ENCODE measurements at places on chromosomes 7 and 10.

- DNase-seq, result no peak
Measured at GRCh38 chr7:103843689-103844480, 145.6 kb downstream of the RELN start.

GRCh38 chr7:70678621-70679251 is 453.2 kb upstream of the GALNT17 start:
- DNase-seq, result no peak

DNA sequence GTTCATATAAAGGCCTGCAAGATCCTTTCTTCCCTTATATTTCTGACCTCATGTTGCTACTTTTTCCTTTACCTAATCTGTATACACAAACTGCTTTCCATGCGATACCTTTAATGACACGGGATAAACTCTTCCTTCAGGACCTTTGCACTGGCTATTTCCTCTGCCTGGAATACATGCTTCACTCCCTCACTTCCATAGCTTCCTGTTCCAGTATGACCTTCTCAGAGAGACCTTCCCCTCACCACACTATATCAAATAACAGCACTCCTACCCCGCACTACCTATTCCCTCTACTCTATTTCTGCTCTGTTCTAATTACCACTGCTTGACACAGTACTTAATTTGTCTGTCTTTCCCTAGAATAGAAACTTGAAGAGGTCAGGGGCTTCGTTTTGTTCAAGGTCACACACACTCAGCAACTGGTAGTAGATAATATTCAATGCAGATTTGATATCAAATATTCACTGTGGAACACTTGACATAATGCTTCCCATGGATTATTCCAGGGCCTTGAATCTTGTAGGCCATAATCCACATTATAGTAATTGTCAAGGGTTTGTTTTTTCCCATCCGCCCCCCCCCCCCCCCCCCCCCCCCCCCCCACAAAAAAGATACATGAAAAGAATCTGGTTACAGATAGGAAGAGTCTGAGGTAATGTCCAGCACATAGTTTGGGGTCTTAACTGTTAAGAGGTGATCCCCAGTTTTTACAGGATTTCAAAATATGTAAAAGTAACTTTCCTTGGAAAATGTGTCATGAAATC is 11.1 kb downstream of the SYPL1 start:
- DNase-seq, result no peak

- peak; percentile 83 for DNase-seq
Measured at GRCh38 chr10:62779487-62780248, 24.9 kb upstream of the ADO start.

DNA sequence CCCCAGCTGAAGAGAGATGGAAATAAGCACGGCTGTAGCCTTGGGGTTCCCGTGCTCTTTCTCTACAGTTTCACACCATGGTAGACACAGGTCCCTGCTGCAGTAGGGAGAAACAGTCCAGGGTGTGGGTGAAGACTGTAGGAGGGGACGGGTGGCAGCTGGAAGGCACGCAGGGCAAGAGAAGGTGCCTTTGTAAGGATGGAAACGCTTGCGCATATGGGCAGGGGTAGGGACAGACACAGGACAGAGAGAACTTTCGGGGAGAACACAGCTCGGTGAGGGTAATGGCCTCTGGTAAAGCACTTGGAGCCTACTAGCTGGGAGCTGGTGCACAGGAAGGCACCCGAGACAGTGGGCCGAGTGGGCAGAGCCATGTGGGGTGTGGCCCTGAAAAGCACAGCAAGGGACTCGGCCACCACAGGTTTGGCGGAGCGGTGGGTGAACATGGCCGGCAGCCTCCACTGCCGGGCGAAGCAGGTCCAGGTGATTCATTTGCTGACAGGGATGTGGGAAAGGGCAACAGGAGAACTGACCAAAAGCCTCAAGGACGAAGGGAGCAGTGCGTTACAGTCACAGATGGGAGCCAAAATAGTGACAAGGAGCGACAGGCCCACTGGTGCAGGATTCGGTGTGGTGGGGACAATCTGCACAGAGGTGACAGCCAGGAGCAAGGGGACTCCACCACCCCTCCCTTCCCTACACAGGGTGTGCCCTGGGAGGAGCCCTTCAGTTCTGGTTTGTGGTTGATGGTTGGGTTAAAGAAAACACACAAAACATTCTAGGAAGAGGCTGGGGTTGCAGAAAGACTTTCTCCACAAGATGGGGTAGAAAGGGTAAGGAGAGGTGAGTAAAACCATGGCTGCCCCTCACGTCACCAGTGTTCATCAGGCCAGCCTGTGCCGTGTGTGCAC is 97.1 kb downstream of the VOPP1 start:
- no peak for DNase-seq

GRCh38 chr7:67950321-67951083 is 953.9 kb downstream of the TYW1 start:
- DNase-seq, result no peak

DNA sequence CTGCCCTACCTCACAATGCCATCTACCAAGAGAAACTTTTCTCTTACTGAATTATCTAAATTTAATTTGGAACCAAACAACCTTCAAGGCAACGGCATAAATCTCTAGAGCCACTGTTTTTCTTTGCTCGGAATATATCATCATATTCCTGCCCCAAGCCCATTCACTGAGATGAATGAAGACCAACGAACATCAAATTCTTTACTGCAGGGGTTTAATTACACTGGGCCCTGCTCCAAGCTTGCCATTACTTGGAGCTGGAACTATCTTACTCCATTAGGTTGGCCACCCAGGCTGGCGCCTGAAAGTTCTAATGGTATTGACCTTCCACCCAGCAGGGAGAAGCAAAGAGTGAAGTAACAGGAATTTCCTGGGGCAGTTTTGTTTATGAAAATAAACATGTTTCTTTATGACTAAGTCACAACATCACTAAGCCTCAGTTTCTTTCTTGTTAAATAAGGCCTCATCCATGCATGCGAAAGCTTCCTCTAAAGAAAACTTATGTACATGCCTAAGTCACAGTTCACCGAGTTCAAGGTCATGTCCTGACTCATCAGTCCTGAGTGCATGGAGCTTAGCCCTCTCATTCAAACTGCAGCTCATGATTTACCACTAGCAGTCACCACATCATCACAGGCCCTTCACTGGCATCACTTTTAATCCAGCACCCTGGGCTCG is 42.1 kb upstream of the ANAPC16 start:
- DNase-seq, result no peak

DNA sequence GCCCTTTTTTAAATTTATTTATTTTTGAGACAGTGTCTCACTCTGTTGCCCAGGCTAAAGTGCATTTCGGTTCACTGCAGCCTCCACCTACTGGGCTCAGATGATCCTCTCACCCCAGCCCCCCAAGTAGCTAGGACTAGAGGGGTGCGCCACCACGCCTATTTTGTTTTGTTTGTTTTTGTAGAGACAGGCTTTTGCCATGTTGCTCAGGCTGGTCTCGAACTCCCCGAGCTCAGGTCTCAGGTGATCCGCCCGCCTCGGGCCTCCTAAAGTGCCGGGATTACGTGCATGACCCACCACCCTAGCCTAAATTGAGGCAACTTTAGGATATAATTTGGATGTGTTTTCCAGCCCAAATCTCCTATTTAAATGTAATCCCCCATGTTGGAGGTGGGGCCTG is 805 bp downstream of the ZNF736 start:
- DNase-seq, result no peak

DNA sequence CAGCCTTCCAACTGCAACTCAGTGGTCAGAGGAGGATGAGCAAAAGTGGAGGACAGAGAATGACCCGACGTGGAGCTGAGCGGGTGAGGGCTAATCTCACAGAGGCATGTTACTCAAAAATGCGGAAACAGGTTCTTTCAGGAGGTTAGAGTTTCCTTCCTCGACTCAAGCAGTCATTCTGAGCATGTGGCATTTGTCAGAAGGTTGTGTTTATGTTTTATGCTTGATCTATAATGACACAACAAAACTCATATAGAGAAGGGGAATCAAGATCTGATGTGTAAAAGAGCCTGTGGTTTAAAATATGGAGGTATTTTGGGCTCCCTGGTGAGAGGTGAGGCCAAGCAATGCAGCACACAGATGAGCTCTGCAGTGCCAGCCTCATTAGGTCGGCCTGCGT is 311.4 kb downstream of the ADARB2 start:
- no peak for DNase-seq

- no peak for DNase-seq
Measured at GRCh38 chr10:16964576-16965343, 147.5 kb upstream of the RSU1 start.

DNA sequence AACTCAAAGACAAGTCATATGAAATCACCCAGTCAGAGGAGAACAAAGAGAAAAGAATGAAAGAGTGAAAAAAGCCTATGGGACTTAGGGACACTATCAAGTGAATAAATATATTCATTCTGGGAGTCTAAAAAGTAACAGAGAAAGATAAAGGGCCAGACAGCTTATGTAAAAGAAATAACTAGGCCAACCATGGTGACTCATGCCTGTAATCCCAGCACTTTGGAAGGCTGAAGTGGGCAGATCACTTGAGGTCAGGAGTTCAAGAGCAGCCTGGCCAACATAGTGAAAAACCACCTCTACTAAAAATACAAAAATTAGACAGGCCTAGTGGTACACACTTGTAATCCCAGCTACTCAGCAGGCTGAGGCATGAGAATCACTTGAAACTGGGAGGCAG is 154.7 kb upstream of the TMEM106B start:
- DNase-seq, result no peak

GRCh38 chr7:16684935-16685334 is 39.0 kb downstream of the BZW2 start:
- no peak for DNase-seq

- no peak for DNase-seq
Measured at GRCh38 chr7:49937608-49938007, 155.4 kb downstream of the ZPBP start.

DNA sequence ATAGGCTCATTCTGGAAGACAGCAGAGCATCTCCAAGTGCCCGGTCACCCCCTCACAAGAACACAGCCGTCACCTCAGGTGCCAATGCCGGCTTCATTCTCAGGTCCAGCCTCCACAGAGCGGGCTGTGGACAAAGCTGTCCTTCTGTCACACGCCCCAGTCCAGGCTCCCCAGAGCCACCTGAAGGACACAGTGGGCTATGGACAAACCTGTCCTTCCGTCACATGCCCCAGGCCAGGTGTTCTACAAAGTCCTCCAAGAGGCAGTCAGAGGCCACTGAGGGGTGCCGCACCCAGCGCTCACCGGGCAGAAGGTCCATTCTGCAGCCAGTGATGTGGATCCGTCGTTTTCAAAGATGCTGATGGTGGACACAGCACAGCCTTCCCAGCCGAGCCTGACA is 173.2 kb upstream of the PPP2R2D start:
- no peak for DNase-seq

- DNase-seq, result no peak
Measured at GRCh38 chr7:38743899-38744298, 112.7 kb upstream of the AMPH start.

DNA sequence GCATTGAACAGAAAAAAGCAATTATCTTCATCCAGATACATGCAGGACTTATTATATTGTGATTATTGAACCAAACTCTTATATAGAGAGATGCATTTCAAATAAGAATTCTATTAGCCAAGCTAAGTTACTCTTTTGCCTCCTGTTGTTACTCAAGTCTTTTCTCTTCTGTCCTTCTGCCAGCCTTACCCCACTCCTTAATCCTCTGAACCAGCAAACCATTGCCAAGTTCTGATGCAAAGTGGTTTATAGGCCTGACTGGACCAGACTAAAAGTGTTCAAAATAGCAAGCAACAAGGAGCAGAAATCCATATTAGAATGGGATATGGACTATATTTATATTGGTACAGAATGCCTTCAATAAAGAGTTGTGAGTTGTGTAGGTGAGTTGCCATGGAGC is 2.2 kb upstream of the SLC26A4 start:
- DNase-seq, result no peak

DNA sequence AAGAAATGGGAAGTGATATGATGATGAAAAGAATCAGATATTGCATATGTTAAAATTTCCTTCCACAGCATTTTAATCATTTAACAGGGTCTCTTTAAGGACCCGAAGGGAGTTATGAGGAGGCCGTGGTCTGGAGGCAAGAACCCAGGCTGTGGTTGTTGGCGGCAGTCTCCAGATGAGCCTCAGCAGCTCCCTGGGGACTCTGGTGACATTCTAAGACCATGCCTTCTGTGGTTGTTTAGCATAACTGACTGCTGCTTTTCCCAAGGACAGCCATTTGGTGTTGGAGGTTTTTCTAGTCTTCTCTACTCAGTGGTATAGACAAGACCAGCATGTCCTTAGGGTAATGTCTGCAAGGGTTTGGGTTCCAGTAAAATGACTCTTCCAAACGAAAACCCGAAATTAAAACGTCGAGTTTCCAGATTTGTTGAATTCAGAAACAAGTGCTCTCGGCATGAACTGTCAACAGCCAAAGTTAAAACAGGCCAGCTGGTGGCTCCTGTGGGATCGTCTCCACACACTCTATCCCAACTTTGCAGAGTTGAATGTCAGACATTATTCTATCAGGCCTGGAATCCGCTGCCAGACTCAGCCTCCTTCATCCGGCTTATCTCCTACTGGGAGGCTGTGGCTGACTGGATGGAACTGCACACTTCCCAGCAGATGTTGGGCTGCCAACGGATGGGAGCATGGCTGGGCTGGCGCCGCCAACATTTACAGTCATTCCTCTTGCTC is 183.1 kb downstream of the TAX1BP1 start:
- no peak for DNase-seq

- no peak for DNase-seq
Measured at GRCh38 chr10:131959841-131960240, 21.9 kb downstream of the BNIP3 start.

DNA sequence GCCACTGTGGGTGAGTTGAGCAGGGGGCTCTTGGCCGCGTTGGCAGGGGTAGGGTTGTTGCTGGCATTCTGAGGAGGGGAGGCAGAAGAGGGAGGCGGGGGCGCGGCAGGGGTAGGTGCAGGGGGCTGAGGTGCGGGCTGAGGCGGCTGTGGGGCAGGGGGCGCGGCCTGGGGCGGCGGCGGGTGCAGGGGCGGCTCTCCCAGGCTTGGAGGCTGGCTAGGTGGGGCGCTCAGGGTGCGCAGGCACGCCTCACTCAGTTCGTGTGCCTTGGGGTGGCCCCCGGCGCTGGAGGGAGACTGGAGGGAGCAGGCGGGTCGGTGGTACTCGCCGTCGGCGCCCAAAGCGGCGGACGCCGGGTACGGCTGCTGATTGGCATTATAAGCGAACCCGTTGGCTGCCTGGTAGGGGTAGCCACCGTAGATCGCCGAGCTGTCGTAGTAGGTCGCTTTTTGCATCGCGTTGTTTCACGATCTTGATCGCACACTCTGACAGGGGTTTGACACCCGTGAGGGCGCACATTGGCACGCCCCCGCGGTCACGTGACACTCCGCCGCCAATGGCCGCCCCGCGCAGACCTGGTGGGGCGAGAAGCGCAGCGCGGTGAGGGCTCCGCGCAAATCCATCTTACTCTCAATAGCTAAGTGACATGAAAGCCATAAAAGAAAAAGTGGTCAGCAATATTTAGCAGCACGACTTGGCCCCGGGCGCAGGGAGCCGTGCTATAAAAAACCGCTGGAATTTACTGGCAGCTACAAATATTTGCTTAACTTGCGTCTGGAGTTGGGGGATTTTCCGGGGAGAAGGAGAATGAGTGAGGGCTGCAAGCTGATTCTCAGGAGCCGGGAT is 7.9 kb upstream of the HOXA2 start:
- DNase-seq, result no peak
